Bladder microvascular endothelial cell (primary cell): ENCODE measurements at places on chromosomes 11 and 22. TPM values are rescaled to one million over a fixed set of nuclear protein-coding genes. Genes with fewer than 3 reads are reported as not detected.

Gene OR4D5
- total RNA-seq: not detected in 2 replicates

Gene TBRG1
- total RNA-seq: 9.7 and 17.3 TPM in 2 replicates

Gene MAP6
- 0.06 and 0.32 TPM in 2 replicates for total RNA-seq

Gene ROBO4
- 204 and 396 TPM in 2 replicates for total RNA-seq

Gene CHRDL2
- not detected in 2 replicates for total RNA-seq

Gene LINC01488
- total RNA-seq: under 0.01 TPM in 1 of 2 replicates, not detected in the other

Gene XNDC1N
- total RNA-seq: 3.6 and 6.8 TPM in 2 replicates

Gene GVQW3
- 0.32 and 0.57 TPM in 2 replicates for total RNA-seq

Gene LMO1
- not detected in 2 replicates for total RNA-seq

Gene MMP8
- total RNA-seq: not detected in 2 replicates

Gene CHADL
- total RNA-seq: 0.32 and 1.0 TPM in 2 replicates

Gene PRR33
- not detected in 2 replicates for total RNA-seq

Gene PRDM11
- total RNA-seq: 4.2 and 11.0 TPM in 2 replicates

Gene KCNQ1OT1
- total RNA-seq: 0.32 and 2.6 TPM in 2 replicates

Gene SYT8
- 0.06 TPM in 1 of 2 replicates, not detected in the other for total RNA-seq
